NCI-H187 (cell line): ENCODE measurements at places on chromosomes 1 and 21.

DNA sequence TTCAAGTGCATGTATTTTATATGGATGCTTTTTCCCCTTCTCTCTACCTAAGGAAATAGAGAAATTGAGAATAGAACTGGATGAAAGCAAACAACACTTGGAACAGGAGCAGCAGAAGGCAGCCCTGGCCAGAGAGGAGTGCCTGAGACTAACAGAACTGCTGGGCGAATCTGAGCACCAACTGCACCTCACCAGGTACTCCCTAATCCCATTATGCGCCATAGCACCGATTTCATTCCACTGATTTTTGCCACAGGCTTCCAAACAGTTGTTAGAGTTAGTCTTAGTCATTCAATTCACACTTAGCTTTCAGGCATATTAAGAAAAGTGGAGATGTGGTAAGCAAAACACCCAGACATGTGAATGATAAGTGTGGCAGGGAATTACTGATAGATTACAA, 122.8 kb downstream of the SDCCAG8 start:
- DNase-seq: no peak

GRCh38 chr1:30908696-30909364, at the start of gene SDC3:
TSS of gene SDC3 (minus strand) at chr1:30908758. CDS start at chr1:30908586, 172 bp downstream.
- no peak for DNase-seq

DNA sequence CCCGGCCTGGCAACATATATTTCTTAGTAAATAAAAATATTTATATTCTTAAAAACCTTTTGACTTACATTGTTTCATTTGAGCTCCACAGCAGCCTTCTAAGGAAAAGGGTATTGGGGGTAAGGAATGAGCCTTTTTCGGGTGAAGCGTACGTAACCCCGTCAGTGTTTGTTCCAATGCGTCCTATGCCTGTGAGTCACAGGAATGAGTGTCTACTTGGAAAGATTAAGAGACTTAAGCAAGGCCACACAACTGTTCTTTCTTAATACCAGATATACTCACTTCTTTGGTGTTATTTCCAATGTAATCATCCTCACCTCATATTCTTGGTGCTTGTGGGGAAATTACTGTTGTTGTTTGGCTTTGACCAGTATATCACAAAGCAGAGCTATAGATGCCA, 22.7 kb downstream of the WDTC1 start:
- DNase-seq: no peak

- DNase-seq: no peak
These were observed 2.1 kb downstream of the TAF5L start for GRCh38 chr1:229623838-229624237.

DNA sequence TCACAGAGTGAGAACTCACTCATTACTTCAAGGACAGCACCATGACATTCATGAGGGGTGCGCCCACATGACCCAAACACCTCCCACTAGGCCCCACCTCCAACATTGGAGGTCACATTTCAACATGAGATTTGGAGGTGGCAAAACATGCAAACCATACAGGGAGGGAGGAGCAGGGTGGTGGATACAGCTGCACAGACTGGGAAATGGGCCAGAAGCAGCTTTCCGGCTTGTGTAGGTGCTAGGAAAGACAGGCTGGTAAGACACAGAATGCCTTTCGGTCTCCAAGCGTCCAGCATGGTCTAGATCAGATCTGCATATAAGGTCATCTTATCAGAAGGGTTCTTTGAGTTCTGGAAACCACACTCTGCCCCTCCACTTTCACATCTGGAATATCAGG, 35.1 kb upstream of the TINAGL1 start:
- no peak for DNase-seq

GRCh38 chr1:180185281-180185680, 30.6 kb downstream of the QSOX1 start:
- DNase-seq: no peak

- no peak for DNase-seq
These were observed 9.5 kb downstream of the RSPH1 start for GRCh38 chr21:42486531-42486930.

DNA sequence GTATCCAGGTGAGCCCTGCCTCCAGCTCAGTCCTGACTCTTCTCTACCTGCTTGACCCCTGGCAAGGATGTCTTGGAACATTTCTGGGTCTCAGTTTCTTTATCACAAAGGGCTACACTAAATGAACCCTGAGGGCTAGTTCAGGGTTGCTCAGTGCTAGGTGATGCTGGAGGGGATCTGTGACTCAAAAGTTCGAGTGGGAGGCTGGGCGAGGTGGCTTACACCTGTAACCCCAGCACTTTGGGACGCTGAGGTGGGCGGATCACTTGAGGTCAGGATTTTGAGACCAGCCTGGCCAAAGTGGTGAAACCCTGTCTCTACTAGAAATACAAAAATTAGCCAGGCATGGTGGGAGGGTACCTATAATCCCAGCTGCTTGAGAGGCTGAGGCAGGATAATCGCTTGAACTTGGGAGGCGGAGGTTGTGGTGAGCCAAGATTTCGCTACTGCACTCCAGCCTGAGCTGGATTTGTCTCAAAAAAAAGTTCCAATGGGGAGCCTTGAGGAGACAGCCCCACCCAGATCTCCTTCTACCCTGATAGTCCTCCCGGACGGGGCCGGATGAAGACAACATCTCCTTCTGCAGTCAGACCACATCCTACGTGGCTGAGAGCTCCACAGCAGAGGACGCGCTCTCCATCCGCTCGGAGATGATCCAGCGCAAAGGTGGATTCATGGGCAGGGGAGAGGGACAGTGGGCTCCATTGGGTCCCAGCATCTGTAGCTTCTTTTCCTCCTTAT, 48.9 kb downstream of the YARS1 start:
- DNase-seq: no peak

DNA sequence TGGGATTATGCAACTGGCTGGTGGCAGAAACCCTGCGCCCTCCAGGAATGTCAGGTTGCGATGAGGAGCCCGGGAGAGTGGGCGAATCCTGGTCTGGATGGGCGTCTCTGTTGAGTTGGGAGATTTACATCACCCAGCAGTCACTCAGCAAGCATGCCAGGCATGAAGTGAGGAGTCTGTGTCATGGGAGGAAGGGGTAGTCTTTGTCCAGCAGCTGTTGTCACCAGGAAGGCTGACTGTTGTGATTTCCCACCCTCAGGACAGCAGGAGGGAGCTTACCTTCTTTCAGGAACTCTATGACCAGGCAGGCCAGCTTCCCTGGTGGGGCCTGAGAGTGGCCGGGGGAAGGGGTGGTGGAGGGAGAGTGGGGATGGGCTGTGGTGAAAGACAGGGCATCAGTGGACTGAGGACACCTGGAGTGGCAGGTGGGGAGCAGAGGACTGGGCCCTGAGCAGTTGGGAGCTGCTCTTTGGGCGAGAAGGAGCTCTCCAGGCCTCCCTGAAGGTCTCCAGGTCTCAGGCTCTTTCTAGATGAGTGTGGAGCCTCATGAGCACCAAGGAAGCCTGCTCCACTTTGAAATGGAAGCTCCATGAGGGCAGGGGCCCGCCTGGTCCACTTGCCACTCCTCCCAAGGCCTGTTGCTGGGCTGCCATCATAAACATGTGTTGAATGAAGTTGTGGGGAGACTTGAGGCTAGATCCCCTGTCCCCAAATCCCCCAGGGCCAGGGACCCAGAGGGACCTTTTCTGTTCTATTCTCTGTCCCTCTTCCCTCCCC, 21.3 kb upstream of the PKP1 start:
- no peak for DNase-seq

- no peak for DNase-seq
These were observed 91.8 kb upstream of the CASZ1 start for GRCh38 chr1:10888291-10888690.

DNA sequence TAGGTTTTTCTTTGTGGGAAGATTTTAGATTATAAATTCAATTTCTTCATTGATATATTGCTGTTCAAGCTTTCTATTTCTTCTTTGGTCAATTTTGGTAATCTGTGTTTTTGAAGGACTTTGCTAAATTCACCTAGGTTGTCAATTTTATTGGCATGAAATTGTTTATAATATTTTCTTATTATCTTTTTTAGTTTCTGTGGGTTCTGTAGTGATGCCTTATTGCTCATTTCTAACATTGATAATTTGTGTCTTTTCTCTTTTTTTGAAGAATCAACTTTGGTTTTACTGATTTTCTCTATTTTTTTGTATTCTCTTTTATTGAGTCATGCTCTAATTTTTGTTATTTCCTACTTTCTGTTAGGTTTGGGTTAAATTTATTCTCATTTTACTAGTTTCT, 123.2 kb downstream of the ADSS2 start:
- DNase-seq: no peak

GRCh38 chr1:185406691-185407009, 89.6 kb upstream of the IVNS1ABP start:
- DNase-seq: no peak
